ENCODE measurements at places on chromosomes 2 and 18.

GRCh38 chr2:112658839-112659667, 13.3 kb downstream of the SLC20A1 start:
- no peak for DNase-seq

- DNase-seq, result no peak
Observed at GRCh38 chr2:129757366-129757914, 222.0 kb upstream of the RAB6C start.

DNA sequence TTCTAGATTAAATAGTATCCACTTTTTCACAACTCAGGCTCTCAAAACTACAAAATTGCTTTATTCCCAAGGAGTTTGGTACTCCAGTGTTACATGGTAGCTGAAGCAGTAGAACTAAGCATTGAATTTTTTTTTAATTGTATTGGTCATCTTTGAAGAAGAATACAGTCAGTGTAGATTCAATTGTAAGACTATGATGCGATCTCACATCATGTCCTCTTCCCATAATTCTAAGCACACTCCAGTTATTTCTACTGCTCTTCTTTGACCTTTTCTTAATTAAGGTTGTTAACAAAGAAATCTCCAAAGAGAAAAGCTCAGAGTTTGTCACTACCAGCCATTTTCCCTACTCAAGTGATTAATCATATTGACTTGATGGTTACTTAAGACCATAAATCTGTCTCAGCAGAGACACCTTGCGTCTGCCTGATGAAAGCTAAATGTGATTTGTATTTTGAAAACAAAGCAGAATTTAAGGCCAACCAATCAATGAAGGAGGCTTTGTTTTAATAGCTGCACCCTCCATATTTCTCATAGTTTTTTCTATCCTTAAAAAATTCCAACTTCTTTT, 130.2 kb downstream of the DTNA start:
- DNase-seq, result no peak

DNA sequence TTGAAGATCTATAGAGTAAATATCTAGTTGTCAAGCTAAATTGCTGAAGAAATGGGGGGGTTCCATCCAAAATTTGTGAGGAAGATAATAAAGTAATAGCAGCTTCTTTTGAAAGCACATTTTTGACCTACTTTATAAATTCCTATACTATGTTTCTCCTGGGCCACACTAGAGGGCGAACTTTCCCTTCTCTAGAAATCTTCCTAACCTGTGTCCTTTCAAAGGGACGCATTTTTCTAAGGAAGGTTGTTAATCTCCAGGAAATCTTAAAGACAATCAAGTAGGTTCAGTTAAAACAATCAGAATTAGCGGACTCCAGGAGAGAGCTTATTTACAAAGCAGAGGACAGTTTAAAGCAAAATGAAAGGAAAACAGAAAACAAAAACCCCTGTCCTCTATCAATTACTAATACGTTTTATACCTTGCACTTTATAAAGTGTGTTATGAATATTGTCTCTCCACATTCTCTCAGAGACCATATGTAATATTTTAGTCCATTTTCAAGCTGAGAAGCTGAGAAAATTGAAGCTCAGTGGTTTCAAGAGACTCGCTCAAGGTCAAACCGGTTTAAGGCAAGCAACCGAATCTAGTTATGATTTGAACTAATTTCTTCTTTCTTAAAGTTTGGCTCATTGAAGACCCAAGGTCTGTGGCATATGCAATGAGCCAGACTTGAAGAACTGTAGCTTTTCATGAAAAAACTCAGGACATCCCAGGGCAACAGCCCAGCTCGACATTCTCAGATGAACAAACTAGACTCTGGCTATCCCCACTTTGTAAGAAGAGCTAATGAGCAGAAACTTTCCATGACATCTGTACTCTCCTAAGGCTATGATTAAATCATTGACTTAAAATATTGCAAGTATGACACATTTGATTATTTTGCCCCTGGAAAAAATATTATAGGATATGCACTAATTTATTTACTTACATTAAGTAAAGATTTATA, 273.6 kb downstream of the PAX3 start:
- no peak for DNase-seq

DNA sequence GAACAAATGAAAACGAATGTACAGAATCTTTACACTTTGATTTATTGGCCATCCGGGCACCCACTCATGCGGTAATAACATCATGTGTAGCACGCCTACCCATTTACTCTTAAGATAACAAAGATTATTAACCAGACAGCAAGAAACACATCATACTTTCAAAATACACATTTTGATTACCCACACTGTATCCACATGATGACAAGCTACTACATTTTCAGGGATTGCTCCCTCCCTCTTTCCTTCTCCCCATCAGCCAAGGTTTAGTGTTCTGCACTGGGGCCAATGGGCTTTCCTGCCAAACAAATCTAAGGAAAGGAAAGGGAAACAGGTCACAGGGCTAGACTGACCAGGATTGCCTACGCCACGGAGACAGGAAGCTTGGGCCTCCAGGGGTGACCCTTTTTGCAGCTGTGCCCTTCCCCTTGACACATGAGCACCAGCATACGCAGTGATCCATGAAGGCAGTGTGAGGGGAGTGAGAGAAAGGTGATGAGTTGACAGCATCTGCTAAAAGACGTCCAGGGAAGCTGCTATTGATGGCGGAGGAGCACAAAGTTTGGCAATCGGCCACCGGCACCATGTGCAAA, 76.5 kb downstream of the ZNF521 start:
- no peak for DNase-seq

DNA sequence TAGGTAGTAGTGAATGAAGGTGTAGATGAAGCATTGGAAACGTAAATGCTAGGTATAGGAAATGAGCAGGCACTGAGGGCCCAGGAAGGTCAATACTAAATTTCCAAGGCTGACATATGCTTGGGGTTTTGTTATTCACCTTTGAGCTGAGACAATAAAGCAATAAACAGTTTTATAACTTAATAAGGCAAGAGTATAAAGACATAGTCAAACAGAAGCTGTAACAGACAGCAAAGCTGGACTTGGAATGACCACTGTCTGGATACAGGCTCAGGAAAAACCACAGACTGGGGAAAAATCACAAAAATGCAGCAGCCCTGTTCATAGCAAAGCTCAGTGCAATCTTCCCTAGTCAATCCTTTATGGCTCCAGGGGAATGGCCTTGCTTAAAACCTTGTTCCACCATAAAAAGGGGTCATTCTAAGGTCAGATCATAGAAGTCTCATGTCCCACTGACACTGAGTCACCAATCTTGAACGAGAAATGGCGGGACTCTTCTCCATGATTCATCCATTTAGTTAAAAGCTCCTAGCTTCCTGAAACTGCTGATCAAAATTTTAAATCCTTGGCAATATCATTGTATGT, 493.3 kb downstream of the CMPK2 start:
- DNase-seq, result peak; percentile 36

DNA sequence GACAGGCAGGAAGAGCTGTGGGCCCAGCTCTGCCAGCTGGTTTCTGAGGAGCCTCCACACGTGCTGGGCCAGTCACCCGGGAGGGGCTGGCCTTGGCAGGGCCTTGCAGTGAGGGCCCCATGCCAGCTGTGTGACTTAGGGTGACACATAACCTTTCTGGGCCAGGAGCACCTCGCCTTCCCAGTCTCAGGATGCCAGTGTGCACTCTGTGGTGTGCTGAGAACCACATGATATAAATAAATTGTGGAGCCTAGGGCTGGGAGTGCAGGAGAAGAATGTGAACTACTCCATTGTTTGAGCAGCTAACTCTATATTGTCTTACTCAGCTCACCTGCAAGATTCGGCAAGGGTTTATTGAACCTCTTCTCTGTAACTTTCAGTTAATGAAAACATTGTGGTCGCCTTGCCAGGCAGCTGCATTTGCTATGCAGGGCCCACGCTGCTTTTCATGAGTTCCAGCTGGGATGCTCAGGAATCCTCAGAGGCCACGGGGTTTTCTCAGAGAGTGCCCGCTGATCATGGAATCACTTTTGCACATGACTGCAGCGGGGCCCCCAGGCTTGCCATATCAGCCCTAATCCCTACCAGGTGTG, 222.3 kb downstream of the SH3RF3 start:
- peak; percentile 49 for DNase-seq

DNA sequence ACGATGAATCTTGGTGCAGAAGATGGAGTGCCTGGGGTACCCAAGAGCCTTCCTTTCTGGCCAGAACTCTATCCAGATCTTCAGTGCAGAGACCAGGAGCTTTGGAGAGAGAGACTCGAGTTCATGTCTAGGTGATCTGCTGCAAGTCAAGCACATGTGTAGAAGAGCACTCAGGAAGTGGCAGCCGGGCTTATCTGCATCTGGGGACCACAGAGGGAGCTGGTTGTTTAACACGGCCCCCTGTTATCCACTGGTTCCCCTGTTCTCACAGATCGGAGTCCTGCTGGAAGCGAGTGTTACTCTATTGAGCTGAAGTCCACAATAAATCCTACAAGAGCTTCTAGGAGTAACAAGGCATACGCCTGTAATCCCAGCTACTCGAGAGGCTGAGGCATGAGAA, 128.3 kb downstream of the ACOXL start:
- DNase-seq, result no peak

DNA sequence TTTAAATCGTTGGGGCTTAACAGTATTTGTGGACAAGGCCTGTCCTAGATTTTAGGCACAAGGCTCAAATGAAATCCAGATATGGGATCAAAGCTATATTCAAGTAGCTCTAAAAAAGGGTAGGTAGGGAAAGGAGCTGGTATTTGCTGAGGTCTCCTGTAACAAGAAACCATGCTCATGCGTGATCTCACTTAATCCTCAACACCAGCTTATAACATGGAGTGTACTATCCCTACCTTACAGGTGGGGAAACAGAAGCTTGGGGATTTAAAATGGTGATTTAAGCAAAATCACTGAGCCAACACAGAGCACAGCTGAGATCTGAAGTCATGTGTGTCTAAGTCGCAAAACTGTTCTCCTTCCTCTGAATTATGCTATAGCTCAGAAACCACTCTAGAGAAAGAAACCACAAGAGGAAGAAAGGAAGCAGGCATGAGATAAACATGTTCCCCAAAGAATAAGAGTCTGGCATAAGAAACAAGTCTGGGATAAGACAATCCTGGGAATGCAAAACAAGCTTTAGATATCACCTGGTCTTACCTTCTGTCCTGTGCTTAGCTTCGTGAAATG, 43.1 kb downstream of the CYRIA start:
- DNase-seq, result no peak

GRCh38 chr2:234986390-234986789, 34.6 kb downstream of the SH3BP4 start:
- no peak for DNase-seq

- DNase-seq, result no peak
Observed at GRCh38 chr2:99659874-99660273, 170.1 kb upstream of the REV1 start.

DNA sequence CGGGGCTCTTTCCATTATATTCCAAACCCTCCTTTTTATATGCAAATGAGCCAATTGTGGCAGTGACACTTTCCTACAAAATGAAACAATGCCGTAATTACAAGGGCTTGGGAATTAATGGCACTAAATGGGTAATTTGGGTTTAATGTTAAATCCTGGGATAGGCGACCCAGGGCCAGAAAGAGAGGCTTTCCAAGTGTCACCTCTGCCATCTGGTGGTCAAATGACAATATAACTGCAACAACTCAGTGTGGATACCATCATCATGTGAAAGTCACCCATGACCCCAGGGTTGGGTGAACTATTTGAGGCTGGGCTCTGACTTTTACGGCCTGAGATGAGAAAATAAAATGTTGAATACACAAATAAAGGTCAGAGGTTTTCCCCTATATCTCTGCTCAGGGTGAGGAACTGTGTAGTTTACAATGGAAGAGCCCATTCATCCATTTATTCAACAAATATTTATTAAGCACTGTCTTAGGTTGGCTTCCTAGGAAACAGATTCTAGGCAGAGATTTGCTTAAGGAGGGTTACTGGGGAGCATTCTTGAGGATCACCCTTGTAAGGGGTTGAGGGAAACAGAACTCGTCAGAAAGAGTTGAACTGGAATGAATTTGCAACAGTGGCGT, 13.6 kb upstream of the THADA start:
- DNase-seq, result no peak

- peak; percentile 12 for DNase-seq
Observed at GRCh38 chr2:233443511-233444183, 89.4 kb downstream of the DGKD start.

GRCh38 chr2:212941361-212941760, 210.1 kb downstream of the IKZF2 start:
- no peak for DNase-seq

- no peak for DNase-seq
Observed at GRCh38 chr2:238133499-238134392, 4.7 kb upstream of the KLHL30 start.

- DNase-seq, result no peak
Observed at GRCh38 chr2:108959401-108959800, 29.6 kb downstream of the EDAR start.

DNA sequence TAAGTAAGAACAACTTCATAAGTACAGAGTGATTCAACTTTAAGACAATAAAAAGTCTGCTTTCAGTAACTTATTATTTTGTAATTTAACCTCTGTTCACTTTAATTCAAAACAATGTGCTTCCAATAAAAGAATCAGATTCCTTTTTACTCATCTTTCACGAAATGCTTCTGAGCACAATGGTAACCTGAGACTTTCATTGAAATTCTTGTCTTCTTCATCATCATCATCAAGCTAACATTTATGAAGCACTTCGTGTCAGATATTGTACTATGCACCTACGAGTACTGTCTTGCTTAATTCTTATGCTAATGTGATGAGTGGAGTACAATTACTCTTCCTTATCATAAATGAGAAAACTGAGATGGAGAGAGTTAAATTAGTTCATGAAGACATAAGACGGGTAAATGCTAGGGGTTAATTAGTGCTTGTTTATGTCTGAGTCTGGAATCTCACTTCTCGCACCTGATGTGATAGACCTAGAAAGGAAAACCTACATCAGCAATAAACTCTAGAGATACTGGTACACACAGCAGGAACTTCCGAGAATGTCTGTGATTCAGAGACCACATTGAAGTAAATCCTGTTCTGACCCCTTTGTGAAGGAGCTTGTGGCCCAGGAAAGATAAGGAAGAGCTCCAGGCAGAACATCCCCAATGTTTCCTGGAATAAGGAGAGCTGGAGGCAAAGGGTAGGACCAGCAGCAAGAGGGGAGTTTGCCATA, 227.6 kb upstream of the ETAA1 start:
- DNase-seq, result no peak

GRCh38 chr2:88006912-88007439, 9.4 kb downstream of the RNU2-63P start:
- DNase-seq, result no peak

DNA sequence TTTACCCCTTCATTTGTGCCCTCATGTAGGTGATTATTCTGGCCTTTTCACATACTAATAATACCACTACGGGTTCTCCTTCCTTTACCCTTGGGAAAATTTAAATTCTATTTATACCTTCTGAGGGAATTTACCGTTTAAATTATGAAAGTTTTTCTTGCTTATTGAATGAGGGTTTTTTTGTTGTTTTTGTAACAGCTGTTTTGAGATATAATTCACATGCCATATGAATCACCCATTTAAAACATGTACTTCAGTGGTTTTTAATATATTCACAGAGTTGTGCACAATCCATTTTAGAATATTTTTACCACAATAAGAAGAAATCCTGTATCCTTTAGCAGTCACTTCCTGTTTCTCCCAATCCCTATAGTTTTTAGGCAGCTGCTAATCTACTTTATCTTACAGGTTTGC, 54.7 kb downstream of the EML4 start:
- DNase-seq, result no peak

GRCh38 chr2:185128996-185129395, 530.7 kb downstream of the ZNF804A start:
- no peak for DNase-seq

GRCh38 chr2:129160879-129161278, 818.6 kb upstream of the RAB6C start:
- no peak for DNase-seq

- DNase-seq, result no peak
Observed at GRCh38 chr2:24922556-24922955, 2.5 kb upstream of the ADCY3 start.

- no peak for DNase-seq
Observed at GRCh38 chr18:46141199-46141598, 37.0 kb downstream of the HAUS1 start.

Measured in epithelial cell of prostate (primary cell).